H7 (cell line): ENCODE measurements at places on chromosomes 6 and 20. TPM values are rescaled to one million over a fixed set of nuclear protein-coding genes. Genes with fewer than 3 reads are reported as not detected.

- no peak for DNase-seq
These were observed 587.5 kb downstream of the RFPL4B start for GRCh38 chr6:112934433-112935327.

- DNase-seq = no peak
These were observed 433.8 kb upstream of the NOX3 start for GRCh38 chr6:155889410-155889809.

DNA sequence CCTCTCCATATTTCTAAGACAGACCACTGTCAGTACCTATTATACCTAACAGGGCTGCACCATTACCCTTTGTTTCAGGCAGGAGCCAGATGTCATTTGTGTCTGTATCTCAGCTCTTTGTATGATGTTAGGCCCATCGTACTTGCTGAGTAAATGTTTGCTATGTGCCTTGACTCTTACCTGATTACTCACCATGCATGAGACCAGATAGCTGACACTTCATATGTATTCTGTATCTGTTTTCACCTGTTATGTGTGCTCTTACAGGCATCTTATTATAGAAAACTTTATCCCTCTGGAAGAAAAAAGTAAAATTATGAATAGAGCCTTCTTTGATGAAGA lies 31.7 kb upstream of the ASXL1 start:
- DNase-seq = no peak

DNA sequence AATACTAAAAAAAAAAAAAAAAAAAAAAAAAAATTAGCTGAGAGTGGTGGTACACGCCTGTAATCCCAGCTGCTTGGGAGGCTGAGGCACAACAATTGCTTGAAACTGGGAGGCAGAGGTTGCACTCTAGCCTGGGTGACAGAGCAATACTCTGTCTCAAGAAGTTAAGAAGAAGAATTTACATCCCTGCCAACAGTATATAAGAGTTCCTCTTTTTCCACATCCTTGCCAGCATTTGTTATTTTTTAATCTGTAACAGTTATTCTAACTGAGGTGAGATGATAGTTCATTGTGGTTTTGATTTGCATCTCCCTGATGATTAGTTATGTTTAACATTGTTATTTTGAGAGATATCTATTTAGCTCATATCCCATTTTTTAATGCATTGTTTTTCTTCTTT lies 20.3 kb upstream of the DYNLRB1 start:
- no peak for DNase-seq

NHLRC1 gene
- total RNA-seq = 1.0 and 1.5 TPM in 2 replicates

GRCh38 chr20:41278936-41279335 lies 38.6 kb downstream of the ZHX3 start:
- no peak for DNase-seq

NNAT gene
- total RNA-seq = 205 and 219 TPM in 2 replicates

DYNLT1 gene
- 59.9 and 67.6 TPM in 2 replicates for total RNA-seq

DNA sequence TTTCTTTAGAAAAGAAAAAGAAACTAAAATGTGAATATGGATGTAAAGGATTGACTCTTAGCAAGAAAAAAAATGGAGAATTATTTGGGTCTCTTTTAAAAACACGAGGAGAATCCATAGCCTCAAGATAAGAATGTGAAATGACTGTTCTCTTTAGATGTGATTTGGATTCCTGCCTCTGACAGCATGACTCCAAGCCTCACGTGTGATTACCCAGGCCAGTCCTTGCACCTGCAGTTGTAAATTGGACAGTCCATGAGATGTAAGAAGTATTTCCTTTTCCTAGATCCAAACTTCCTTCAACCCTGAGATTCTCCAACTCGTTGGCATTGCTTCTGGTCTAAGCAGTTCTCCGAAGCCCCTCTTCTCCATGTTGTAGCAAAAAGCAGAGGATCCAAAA lies 31.9 kb downstream of the SLC2A12 start:
- no peak for DNase-seq

PRDM13 gene
- 0.14 TPM in 1 of 2 replicates, not detected in the other for total RNA-seq

DNA sequence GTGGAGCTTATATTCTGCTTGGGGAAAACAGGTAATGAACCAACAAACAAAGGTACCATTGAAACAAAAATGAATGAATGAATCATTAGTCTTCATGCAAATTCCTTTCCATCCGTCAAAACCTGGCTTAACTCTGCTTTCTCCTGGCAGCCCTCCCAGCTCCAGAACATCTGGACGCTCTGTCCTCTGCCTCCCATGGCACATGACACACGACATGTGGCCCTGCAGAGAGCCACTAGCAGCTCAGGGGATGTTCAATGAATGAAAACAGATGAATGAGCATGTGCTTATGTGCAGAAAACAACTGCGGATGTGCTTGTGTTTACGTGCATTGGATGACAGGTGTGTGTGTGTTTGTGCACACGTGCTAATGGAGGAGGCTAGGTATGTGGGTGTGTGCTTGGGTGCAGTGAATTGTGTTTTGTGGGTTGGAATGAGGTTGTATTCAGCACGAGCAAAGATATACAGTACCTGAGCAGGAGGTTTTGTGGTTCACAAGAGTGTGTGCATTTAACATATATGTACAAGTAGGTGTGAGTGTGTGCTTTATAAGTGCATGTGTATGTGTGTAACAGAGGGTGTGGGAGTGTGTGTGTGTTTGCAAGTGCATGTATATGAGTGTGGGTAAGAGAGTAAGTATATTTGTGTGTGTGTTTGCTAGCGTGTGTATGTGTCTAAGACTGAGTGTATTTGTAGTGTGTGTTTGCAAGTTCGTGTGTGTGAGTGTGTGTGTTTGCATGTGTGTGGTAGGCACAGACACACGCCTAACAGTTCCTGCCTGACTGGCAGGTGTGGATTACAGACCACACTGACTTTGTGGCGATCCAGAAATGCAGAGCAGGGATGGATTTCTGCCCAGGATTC lies 374.1 kb upstream of the SULF2 start:
- DNase-seq = no peak

RNF144B gene
- total RNA-seq = 1.4 and 1.7 TPM in 2 replicates

KIAA0408 gene
- total RNA-seq = 0.55 and 2.3 TPM in 2 replicates

LHFPL5 gene
- not detected in 2 replicates for total RNA-seq

GRCh38 chr20:63733117-63733516 lies 3.3 kb upstream of the LIME1 start:
- DNase-seq = peak; percentile 42

FHL5 gene
- not detected in 2 replicates for total RNA-seq

SOX12 gene
- total RNA-seq = 14.7 and 15.7 TPM in 2 replicates

DNA sequence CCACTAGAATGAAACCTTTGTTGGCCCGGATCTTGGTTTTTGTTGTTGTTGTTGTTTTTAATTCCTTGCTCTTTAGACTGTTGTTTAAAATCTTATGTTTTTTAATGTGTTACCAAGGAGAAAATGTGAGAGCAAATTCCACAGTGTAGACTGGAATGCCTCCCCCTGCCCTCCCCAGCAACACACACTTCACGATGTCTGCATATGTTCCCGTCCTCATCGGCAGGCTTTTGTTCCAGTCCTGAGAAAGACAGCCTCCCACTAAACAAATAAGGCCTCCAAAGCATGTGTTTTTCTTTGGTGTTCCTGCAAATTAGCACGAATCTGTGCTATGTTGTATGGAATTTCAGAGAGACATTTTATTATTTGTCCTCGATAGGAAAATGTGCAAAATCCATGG lies 263.3 kb upstream of the QKI start:
- DNase-seq = no peak

GRCh38 chr20:59925899-59926298 lies 7.5 kb downstream of the SYCP2 start:
- DNase-seq = no peak

GRCh38 chr20:50041246-50041873 lies 58.6 kb downstream of the SNAI1 start:
- no peak for DNase-seq

DNA sequence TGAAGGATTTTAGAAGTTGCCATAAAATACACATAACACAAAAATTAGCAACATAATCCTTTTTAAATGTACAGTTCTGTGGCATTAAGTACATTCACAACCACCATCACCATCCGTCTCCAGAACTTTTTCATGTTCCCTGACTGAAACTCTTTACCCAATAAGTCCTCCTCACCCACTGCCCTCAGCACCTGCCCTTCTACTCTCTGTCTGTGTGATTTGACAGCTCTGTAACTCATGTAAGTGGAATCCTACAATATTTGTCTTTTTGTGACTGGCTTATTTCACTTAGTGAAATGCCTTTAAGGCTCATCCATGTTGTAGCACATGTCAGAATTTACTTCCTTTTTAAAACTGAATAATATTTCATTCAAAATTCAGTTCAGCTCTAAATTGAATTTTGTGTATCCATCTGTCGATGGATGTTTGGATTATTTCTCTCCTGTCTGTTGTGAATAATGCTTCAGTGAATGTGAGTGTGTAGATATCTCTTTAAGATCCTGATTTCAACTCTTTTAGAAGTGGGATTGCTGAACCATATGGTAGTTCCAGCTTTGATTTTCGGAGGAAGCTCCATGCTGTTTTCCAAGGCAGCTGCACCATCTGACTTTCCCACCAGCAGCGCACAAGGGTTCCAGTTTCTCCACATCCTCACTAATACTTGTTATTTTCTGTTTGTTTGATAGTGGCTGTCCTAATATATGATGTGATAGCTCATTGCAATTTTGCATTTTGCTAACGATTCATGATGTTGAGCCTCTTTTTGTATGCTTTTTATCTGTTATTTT lies 4.2 kb downstream of the ENTPD6 start:
- DNase-seq = no peak

- DNase-seq = no peak
These were observed 63.4 kb downstream of the DST start for GRCh38 chr6:56579155-56579851.

OR2B3 gene
- total RNA-seq = not detected in 2 replicates
